ENCODE measurements at places on chromosomes 1 and 21.

DNA sequence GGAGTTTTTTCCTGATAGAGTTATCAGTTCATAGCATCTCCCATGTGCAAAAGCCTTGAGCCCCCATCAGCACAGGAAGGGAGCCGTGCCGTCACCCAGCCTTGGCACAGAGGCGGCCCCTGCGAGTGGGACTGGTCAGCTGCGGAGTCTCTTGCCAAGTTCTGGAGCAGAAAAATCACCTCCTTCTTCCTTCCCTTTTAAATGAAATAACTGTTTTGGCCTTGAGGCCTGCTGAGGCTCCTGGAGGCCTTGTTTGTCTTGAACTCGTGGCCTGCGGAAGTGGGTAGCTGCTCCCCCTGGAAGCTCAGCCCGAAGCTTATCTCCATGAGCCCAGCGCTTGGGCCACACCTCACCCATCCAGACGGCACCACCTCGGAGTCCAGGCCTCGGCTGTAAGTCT lies 145.7 kb upstream of the TMEM51 start:
- DNase-seq: no peak

GRCh38 chr21:43741423-43742096 lies 22.6 kb downstream of the PDXK start:
- no peak for DNase-seq

GRCh38 chr1:27858072-27858948 lies 14.0 kb upstream of the THEMIS2 start:
- DNase-seq: no peak

- no peak for DNase-seq
These were observed 15.9 kb upstream of the ADAMTS5 start for GRCh38 chr21:26982767-26983166.

GRCh38 chr1:203625628-203626019 lies 1.0 kb upstream of the ATP2B4 start:
- DNase-seq: no peak

DNA sequence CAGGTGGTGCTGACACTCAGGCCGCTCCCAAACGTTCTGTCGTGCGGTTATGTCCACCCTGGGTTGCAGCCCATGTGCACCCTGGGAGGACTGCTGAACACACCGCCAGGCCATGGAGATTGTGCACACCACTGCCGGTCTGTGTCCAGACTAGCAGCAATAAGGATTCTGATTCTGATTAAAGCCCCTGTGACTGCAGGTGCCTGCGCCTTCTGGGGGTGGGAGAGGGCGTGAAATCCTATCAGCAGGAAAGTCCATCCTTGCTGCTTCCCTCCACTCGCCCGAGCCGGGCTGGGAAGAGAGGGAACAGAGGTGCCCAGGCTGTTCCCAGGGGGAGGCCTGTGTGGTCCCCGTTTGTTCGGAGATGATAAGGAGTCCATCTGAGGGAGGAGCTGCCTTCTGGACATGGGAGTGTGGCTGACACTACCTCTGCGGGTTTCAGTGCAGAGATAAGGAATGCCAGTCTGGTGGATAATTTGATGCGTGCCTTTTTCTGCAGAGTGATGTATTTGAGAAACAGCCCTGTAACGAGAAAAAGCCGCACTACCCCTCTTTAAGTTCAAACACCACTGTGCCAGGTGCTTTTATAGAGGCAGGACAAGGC lies 41.2 kb downstream of the BACE2 start:
- DNase-seq: no peak

DNA sequence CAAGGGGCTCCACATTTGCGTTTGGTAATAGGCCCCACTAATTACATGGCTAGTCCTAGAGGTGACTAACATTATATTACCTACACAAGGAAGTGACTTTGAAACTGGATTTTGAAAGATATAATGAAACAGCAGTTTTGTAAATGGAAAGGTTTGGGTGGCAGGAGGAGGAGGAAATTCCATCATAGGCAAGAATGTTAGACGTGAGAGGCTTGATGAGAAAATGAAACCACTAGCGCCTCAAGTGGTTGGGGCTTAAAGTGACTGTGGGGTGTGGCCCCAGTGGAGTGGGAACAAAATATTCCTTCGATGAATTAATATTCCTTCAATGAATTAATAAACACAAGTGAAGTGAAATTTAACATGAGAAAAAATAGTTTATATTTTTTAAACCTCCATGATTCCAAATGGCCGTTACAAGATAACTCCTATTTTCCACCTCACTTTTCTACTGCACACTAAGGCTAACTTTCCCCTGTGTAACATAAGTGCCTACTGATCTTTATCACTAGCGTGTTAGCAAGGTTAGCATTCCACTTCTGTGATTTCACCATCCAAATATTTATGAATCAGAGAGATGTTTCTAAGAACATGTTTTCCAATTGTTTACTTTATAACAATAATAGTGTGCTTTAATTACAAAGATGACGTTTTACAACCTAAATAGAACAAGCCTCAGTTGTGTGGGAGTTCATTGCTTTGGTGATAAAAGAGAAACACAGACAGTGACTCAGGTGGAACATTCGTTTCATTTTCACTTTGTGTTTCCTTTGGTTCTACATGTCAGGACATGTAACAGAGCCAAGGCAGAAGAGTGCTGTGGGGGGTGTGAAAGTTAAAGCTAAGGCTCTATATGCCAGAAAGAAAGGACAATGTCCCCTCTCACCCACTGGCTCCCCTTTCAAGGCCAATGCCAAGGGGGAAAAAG lies 12.5 kb upstream of the ATF3 start:
- DNase-seq: no peak

- DNase-seq: no peak
These were observed 53.5 kb upstream of the EPHA8 start for GRCh38 chr1:22509815-22510214.

DNA sequence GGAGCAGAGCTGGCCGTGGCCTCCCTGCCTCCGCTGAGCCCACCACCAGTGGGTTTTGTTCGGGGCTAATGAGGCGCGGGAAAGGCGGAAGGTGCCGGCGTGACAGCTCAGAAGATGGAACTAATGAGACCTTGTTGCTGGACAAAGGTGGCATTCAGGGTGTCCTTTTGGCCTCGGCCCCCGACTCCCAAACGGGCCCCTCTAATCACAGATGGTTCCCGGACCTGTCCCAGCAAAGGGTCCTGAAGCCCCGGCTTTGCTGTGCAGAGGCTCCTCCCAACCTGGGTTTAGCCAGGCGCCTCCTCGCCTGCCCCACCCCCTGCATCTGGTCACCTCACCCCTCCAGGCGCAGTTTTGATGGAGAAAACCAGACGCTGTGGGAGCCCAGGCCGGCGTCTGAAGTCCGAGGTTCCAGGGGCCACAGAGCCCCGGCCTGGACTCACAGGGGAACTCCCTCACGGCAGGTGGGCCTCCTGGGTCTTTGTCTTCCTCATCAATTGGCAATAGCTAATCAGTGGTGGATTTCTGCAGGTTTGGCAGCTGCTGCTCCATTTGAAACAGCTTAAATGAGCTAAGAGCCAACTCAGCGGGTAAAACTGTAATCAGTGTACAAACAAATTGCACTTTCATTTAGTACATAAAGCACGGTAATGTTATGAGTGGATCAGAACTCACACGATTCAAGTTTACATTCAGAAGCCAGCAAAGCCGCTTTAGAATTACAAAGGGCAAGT lies 44.3 kb upstream of the ADARB1 start:
- no peak for DNase-seq

- DNase-seq: no peak
These were observed 37.7 kb upstream of the IPO9 start for GRCh38 chr1:201791051-201791778.

DNA sequence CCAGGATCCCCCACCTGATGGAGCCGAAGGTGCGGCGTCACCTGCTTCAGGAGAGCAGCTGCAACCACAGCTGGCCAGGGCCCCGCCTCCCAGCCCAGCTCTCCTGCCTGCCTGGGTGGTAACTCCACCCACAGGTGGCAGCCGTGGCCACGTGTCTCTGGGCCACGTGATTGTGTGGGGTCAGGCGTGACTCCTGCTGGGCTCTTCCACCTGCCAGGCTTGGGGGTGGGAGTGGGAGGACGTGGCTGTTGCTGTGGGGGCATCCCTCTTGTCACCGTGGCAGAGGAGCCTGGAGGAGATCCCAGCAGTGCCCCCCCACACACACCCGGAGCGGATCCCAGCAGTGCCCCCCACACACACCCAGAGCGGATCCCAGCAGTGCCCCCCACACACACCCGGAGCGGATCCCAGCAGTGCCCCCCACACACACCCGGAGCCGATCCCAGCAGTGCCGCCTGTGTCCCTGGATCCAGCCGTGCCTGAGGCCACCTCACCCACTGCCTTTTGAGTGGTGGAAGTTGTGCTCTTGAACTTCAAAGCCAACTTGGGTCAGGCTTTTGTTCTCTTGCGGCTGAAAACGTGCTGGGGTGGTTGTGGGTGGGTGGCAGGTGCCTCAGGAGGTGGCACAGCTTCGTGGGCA lies 32.2 kb downstream of the POFUT2 start:
- no peak for DNase-seq

DNA sequence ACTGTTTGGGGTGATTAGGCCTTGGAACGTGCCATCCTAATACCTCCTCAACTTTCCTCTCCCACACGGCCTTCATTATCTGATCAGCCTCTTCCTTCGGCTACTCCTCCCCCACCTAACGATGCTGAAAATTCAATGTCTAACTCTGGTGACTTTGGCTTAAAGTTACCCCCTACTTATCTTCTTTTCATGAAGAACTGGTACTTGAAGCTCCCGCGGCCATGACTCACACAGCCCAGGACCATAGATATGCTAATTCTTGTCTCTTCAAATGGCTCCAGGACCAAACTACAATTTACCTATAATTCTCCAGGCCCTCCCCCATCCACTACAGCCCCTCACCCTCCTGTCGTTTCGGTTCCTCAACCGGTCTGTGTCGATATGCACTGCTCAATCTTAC lies 15.7 kb upstream of the AZIN2 start:
- DNase-seq: no peak

- no peak for DNase-seq
These were observed 54.2 kb downstream of the PTPRU start for GRCh38 chr1:29290414-29290985.

- no peak for DNase-seq
These were observed 104.1 kb downstream of the SIK1 start for GRCh38 chr21:43322805-43323204.

DNA sequence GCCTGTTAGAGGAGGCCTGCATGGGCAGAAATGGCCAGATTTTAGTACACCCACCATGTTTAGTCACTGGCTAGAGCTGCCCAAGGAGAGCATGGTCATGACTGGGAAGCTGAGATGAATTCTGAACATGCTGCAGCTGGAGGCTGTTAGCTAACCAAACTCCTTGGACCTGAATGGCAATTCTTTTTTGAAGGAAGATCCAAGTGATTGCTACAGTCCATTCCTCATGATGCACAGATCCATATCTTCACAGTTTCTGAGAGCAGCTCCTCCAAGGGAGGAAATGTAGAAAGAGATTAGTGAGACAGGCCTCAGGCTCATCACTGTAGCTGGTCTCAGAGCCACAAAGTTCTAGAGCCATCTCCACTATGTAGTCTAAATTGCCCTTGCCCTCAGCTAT lies 11.1 kb downstream of the ZFYVE9 start:
- no peak for DNase-seq

- DNase-seq: peak; percentile 13
These were observed at the start of gene IRF6 for GRCh38 chr1:209805875-209806760. Gene IRF6 (minus strand): TSS chr1:209806142. CDS start chr1:209801413, 4,729 bp downstream.

GRCh38 chr21:32886339-32886738 lies 114.8 kb upstream of the PAXBP1 start:
- no peak for DNase-seq

DNA sequence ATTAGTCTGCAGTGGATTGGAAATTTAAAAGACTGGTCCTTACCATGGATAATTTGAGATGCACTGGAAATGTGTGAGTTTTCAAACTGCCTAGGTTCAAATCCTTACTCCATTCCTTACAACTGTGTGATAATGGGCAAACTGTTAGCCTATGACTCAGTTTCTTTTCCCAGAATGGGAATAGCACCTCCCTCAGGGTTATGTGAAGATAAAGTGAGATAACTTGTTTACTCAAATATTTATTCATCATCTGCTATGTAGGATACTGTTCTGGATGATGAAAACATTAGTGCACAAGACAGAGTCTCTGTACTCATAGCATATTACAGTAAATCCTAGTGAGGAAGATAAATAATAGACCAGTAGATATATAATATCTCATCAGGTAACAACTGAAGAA lies 28.6 kb downstream of the LRIG2 start:
- no peak for DNase-seq

DNA sequence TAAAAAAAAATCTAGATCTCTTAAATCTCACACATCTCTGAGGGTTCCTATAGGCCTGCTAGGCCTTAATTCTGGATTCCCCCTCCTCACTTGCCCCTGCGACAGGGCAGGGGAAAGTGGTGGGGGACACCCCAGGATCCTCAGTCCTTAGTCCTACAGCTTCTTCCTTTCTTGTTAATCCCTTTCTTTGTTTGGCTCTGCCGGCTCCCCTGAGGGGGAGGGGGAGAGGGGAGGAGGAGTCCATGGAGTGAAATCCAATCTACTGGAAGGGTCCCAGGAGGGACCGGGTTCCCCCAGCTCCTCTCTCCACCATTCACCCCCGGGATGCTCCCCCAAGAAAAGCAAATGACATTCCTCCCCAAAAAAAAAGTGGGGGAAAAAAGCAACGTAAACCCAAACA lies 8.5 kb downstream of the MEX3A start:
- no peak for DNase-seq

GRCh38 chr21:33027401-33028286 lies 1.9 kb downstream of the OLIG2 start:
- DNase-seq: no peak

- DNase-seq: no peak
These were observed 11.0 kb upstream of the CTRC start for GRCh38 chr1:15427280-15427666.
